ENCODE measurements at places on chromosomes 13 and 19. TPM values are rescaled to one million over a fixed set of nuclear protein-coding genes. Genes with fewer than 3 reads are reported as not detected.
A peak's percentile ranks its signal among the peaks of the same experiment; 100 is the strongest.

SERTAD1 gene
- polyA plus RNA-seq, result 5.5 TPM

ABCA7 gene
- 3.4 TPM for polyA plus RNA-seq

ZFR2 gene
- polyA plus RNA-seq, result 0.31 TPM

PODNL1 gene
- polyA plus RNA-seq, result not detected

PTH2 gene
- not detected for polyA plus RNA-seq

DNA sequence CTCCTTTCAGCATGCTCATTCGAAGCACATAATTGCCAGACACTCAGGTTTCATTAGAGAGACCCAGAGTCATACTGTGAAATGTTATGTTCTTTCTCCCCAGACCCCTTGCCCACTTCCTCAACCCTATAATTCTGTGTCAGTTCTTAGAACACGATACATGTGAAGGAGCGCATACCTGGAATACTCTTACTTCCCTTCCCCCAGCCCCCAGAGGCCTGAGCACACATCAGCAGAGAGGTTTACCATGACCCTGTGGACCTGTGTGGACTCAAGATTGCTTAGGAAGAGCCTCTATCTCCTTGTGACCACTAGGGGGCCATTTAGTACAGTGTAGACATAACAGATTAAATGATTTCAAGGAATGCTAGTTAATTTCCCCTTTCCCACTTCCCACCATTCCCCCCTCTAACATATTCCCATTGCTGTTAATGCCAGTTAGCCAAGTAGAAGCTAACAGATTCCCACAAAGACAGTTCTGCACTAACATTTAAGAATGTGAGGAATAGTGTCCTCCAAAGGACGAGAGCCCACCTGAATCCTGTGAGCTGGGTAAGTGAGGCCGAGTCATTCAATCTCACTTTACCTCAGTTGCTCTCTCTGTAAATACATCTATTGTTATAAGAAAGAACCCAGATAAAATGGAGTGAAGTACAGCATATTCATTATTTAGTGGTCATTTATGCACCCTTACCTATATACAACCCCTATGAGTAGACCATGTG lies 154.2 kb upstream of the MAB21L1 start:
- H3K36me3 ChIP-seq, result no peaks in the 10 kb centered on the region
- no peak for DNase-seq
- H3K4me3 ChIP-seq, result no peak overlapping the region
- no peak overlapping the region for H3K27ac ChIP-seq
- no peaks in the 10 kb centered on the region for H3K27me3 ChIP-seq
- H3K4me1 ChIP-seq, result no peaks in the 10 kb centered on the region

- peaks cover 77% of the 10 kb centered on the region for H3K36me3 ChIP-seq
- no peak overlapping the region for H3K27ac ChIP-seq
- no peaks in the 10 kb centered on the region for H3K27me3 ChIP-seq
These were observed 28.1 kb downstream of the MICOS13 start for GRCh38 chr19:5652261-5652660.

DNA sequence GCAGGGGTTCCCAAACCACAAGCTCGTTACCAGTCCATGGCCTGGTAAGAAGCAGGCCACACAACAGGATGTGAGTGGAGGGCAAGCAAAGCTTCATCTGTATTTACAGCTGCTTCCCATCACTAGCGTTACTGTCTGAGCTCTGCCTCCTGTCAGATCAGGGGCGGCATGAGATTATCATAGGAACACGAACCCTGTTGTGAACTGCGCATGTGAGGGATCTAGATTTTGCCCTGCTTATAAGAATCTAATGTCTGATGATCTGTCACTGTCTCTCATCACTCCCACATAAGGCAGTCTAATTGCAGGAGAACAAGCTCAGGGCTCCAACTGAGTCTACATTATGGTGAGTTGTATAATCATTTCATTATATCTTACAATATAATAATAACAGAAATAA lies 677.4 kb upstream of the SLITRK6 start:
- no peaks in the 10 kb centered on the region for H3K27me3 ChIP-seq
- H3K36me3 ChIP-seq, result no peaks in the 10 kb centered on the region
- DNase-seq, result no peak

DNA sequence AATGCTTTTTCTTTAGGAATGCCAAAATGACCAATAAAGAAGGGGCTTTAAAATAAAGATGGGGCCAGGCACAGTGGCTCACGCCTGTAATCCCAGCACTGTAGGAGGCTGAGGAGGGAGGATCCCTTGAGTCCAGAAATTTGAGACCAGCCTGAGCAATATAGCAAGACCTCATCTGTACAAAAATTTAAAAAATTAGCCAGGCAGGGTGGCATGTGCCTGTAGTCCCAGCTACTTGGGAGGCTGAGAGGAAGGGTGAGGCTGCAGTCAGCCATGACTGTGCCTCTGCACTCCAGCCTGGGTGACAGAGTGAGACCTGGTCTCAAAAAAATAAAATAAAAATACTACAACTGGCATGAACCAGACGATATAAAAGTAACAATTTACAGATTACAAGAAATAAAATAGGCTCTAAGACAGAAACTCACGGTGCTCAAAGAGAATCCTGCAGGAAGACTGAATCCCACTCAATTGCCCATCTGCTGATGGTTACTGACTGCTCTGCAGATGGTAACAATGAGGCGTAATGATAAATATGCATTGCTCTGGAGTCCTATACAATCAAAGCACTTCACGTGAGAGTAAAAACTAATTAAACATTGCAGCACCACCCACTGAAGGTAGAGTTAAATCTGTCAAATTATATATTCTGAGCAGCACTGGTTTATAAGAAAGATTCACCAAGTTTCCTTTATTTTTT lies 93.2 kb downstream of the LHFPL6 start:
- DNase-seq, result no peak
- peaks cover 2% of the 10 kb centered on the region for H3K27me3 ChIP-seq
- H3K4me3 ChIP-seq, result no peak overlapping the region
- no peaks in the 10 kb centered on the region for H3K36me3 ChIP-seq
- H3K27ac ChIP-seq, result no peak overlapping the region

- DNase-seq, result peak; percentile 67
- H3K27ac ChIP-seq, result no peak overlapping the region
- H3K36me3 ChIP-seq, result peaks cover 24% of the 10 kb centered on the region
- no peaks in the 10 kb centered on the region for H3K4me1 ChIP-seq
- no peak overlapping the region for H3K4me3 ChIP-seq
- no peaks in the 10 kb centered on the region for H3K27me3 ChIP-seq
These were observed 128.4 kb downstream of the DPF1 start for GRCh38 chr19:38095411-38096308.

DNA sequence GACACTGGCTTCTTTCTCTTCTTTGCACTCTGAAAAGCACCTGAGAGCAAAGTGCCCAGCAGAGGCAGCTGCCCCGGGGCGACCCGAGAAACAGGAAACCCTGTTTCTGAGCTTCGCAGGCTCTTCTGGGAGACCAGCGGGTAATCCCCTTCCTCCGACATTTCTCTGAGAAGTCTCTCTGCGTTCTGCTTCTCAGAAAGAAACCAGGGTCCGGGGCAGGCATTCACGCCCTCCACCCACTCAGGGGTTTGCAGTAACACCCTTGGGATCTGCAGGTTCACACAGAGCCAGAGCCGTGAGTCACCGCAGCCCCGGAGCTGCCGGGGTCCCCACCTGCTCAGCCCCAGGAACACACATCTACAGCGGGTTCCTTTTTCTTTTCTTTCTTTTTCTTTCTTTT lies 86.0 kb downstream of the GADD45B start:
- DNase-seq, result peak; percentile 36
- H3K36me3 ChIP-seq, result no peaks in the 10 kb centered on the region
- H3K27me3 ChIP-seq, result no peaks in the 10 kb centered on the region
